ENCODE measurements at places on chromosomes 5 and 9.

GRCh38 chr9:137158625-137159024 is 11.2 kb downstream of the LRRC26 start:
- DNase-seq, result no peak

GRCh38 chr5:31036411-31036810 is 157.1 kb upstream of the CDH6 start:
- no peak for DNase-seq

GRCh38 chr5:158275511-158275910 is 416.6 kb upstream of the CLINT1 start:
- no peak for DNase-seq

GRCh38 chr9:106693558-106693957 is 169.4 kb upstream of the ZNF462 start:
- DNase-seq, result no peak

GRCh38 chr5:81336556-81336955 is 35.2 kb downstream of the ZCCHC9 start:
- no peak for DNase-seq

GRCh38 chr5:54520940-54521339 is 3.4 kb downstream of the SNX18 start:
- no peak for DNase-seq

GRCh38 chr9:80839821-80840675 is 849.3 kb downstream of the TLE1 start:
- no peak for DNase-seq

- DNase-seq, result no peak
These were observed 329.0 kb downstream of the FER start for GRCh38 chr5:109076741-109077140.

DNA sequence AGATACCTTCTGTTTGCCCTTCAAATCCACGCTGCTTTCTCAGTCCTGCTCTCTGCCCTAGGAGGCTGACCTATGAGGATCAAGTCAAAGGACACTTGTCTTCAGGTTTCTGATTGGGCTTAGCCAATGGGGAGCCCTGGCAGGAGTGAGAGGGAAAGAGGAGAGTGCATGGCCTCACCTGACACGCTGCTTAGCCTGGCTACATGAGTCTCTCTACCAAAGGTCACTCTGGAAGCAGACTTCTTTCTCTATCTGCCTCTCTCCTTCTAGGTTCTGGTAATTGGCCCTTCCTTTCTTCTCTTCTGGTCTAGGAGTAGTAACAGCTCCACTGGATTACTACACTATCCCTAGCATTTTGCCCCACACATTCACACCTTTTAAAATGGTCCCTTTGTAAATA is 13.1 kb downstream of the ARSB start:
- DNase-seq, result no peak

- no peak for DNase-seq
These were observed 1.4 kb upstream of the NKD2 start for GRCh38 chr5:1007221-1007680.

DNA sequence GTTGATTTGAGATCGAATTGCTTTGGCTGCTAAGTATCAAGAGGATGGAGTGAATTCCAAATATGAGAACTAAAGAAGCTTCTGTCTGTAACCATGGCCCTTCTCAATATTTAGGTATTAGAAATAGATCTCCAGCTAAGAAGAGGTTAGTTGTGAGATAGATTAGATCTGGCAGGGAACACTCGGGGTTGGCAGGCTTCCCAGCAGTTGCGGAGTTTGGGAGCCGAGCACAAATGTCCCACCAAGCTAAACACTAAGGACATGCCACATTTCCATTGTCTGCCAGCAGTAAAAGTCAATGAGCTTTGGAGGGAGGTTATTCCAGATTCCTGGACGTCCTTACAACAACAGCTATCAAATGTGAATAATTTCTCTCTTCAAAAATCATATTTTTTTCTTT is 85.8 kb downstream of the TAF11L14 start:
- DNase-seq, result no peak

GRCh38 chr9:77985996-77986395 is 45.6 kb downstream of the GNAQ start:
- no peak for DNase-seq

DNA sequence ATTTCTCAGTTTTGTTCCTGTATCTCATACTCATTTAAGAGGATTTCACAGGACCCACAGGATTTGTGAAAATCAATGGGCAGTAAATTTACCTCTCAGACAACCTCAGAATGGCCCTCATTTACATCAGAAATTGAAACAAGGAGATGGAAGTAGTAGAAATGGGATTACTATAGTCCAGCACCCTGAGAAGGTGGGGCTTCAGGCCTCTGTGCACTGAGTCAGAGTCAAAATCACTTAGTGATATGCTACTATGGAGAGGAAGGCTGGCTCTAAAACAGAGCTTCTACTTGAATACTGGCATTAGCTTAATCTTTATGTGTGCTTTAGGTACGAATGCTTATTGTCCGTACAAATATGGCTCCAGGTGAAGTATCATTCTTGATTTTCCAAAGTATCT is 159.3 kb downstream of the CEP120 start:
- no peak for DNase-seq

Measured in urinary bladder (tissue), 4 donors.